ENCODE measurements at places on chromosomes 11 and 22. TPM values are rescaled to one million over a fixed set of nuclear protein-coding genes. Genes with fewer than 3 reads are reported as not detected.

- no peak for DNase-seq
These were observed 7.4 kb downstream of the OTOG start for GRCh38 chr11:17554487-17554886.

HSCB gene
- 10.4 TPM for total RNA-seq

DNA sequence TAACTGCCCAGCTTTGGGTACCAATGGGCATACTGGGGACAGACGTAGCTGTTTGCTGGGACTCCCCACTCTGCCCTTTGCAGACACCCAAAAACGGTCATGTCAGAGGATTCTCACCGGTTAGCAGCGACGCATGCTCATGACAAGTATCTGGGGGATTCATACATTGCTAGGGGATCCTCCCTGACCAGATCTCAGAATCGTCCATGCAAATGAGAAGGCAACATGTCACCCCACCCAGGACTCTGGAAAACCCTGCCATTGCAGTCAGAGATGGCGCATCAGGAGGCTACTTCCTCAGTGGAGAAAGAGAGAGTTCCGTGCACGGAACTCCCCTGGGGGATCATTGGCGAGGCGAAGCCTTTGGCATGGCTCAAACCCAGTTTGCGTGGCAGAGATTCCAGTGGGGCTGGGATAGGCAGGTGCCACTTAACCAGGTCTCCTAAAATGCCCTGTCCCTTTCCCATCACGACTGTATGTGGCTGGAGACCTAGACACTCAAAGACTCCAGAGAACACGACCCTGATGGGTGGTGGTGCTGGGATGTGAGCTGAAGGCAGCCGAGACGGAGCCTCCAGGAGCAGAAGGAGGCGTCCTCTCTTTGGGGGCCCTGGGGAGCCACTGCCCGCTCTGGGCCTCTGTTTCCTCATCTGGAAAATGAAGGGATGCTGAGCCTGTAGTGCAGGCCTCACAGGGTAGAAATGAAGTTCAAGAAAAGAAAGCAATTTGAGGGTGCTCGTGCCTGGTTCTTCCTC is 4.9 kb downstream of the RGL4 start:
- DNase-seq: no peak

CACNA1I gene
- total RNA-seq: 0.17 TPM

- DNase-seq: no peak
These were observed 82.0 kb upstream of the OR5AK2 start for GRCh38 chr11:56906683-56907148.

DNA sequence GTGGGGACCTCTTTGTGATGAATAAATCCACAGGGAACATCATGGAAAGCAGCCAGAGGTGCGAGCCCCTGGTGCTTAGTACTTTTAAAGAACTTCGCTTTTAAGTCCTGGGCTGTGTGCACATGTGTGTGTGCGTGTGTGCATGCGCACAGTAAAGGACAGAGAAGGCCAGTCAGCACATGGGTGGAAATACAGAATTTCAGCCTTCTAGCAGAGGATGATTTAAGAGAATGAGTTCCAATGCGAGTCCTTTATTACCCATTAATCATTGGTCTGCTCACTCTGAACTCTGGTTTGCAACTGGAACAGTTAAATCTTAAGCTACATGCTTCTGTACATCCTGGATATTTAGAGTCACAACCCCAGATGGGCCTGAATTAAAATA is 18.9 kb downstream of the TEAD1 start:
- DNase-seq: peak; percentile 74

- DNase-seq: no peak
These were observed 54.1 kb upstream of the ARHGAP20 start for GRCh38 chr11:110766316-110766715.

MS4A1 gene
- total RNA-seq: not detected

EWSR1 gene
- 173 TPM for total RNA-seq

- no peak for DNase-seq
These were observed at the start of gene MAPK8IP1 for GRCh38 chr11:45885274-45885920. MAPK8IP1 (plus strand) TSS chr11:45885651; CDS start chr11:45885821, 170 bp downstream.

OR6A2 gene
- total RNA-seq: 0.09 TPM

- no peak for DNase-seq
These were observed 63.0 kb downstream of the C22orf31 start for GRCh38 chr22:28998681-28999080.

DNA sequence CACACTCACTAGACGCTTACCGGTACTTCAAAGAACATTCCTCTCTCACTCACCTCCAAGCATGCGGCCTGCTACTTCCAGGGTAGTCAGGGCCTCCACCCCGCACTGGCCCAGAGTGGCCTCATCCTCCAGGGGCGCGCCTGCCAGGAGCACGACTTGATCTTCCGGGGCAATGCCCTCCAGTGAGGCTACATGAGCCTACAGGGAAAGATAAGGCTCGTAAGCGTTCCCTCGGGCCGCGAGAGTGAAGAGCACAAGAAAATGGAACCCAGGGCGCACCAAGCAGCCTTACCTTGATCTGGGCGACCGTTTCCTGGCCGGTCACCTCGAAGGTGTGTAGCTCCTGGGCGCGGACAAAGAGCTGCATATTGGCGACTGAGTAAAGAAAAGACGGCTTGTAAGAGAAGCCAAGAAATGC is 478 bp downstream of the FAU start:
- no peak for DNase-seq

DNA sequence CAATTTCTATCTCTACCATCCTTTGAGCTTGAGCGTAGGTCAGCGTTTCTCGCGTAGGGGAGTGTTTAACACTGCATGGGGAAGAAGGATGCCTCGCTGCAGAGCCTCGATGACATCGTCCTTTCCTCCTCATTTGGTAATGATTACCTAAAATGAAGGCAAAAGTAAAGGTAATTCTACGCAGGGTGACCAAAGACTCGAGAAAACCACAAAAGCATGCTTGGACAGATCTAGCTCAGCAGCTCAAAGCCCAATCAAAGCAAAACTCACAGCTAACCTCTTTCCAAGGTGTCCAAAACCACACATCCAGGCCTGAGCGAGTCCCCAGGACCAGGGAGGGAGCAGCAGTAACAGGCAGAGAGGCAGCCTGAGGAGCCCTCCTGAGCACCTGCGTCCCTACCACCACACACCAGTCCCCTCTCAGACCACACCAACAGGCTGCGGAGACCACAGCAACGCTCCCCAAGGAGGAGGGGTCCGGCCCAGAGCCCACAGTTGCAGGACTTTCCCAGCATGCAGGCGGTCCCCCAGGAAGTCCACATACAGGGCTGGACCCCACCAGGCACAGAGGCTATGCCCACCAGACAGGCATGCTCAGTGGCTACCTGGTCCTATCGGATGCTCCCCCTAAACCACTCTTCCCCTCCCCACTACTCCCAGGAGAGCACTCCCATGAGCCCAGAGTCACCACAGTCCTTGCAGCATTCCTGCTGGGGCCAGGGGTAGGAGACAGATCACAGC is 3.3 kb downstream of the BRD1 start:
- DNase-seq: no peak

GRCh38 chr11:124174001-124174583 is 9.1 kb upstream of the OR10D3 start:
- peak; percentile 64 for DNase-seq

- DNase-seq: no peak
These were observed 5.6 kb downstream of the TSG101 start for GRCh38 chr11:18521122-18521521.

DNA sequence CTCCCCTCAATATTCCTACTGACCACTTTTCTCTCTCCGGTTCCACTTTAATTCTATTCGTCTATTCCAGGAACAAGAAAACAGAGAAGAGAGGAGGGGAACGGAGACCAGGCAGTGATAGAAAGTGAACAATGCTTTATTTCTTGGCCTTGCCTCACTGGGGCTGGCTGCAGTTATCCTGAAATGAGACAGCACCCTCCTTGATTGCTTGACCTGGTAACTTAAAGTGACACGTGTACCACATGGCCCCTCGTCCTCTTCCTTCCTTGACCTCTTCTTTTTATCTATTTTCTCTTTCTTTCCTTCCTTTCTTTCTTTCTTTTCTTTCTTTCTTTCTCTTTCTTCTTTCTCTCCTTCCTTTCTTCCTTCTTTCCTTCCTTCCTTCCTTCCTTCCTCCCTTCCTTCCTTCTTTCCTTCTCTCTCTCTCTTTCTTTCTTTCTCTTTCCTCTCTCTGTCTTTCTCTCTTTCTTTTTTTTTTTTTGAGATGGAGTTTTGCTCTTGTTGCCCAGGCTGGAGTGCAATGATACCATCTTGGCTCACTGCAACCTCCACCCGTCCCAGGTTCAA is 52.8 kb upstream of the CLMP start:
- DNase-seq: no peak

GRCh38 chr11:20873054-20873453 is 203.7 kb downstream of the NELL1 start:
- no peak for DNase-seq

ISX gene
- total RNA-seq: not detected

FZD4 gene
- total RNA-seq: 4.7 TPM

DNA sequence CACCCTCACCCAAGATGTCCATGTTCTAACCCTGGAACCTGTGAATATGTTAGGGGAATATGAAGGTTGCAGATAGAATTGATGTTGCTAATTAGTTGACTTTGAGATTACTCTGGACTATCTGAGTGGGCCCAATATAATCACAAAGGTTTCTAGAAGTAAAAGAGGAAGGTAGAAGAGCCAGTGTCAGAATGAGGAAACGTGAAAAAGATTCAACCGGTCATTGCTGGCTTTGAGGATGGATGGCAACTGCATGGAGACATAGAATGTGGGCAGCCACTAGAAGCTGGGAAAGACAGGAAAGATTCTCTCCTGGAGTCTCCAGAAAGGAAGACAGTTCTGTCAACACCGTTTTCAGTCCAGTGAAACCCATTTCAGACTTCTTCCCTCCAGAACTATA is 86.6 kb downstream of the CLPB start:
- no peak for DNase-seq

GRCh38 chr11:80320765-80321164 is 879.9 kb upstream of the TENM4 start:
- no peak for DNase-seq

DNA sequence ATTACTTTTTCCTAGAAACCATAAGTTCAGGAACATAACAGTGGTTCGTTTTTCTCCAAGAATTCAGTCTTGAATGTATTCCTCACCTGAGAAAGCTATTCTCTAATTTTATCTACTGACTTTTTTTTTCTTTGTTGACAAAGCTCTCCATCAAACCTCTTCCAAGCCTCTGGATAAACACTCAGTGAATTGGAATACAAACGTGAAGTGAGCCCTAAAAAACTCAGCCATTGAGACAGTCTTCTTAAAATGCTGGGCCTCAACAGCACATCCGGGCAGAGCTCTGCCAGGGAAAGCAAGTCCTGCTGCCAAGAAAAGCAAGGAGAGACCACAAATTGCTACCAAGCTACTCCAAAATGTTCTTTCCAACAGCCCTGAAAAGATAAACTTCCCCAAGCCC is 7.7 kb upstream of the SLC1A2 start:
- peak; percentile 71 for DNase-seq

CASP12 gene
- not detected for total RNA-seq

PRG3 gene
- not detected for total RNA-seq

DNA sequence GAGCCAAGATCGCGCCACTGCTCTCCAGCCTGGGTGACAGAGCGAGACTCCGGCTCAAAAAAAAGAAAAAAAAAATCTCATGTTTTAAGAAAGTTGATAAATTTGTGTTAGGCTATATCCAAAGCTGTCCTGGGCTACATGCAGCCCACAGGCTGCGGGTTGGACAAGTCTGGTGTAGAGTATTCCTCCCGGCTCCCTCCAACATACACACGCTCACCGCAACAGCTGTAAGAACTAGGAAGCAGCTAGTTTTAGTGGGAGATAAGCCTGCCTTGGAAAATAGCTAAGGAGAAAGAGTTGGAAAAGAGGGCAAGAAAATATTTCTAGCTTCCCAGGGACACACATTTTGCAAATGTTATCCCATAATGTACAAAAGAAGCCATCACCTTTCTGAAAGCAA is 46.6 kb downstream of the CELF1 start:
- DNase-seq: no peak

- no peak for DNase-seq
These were observed 55.7 kb downstream of the ARHGAP8 start for GRCh38 chr22:44807915-44808690.

VPREB1 gene
- total RNA-seq: not detected

KIRREL3 gene
- 0.91 TPM for total RNA-seq

- DNase-seq: no peak
These were observed 73.6 kb downstream of the DSCAML1 start for GRCh38 chr11:117723277-117724024.

ASPHD2 gene
- total RNA-seq: 11.7 TPM

- peak; percentile 69 for DNase-seq
These were observed 18.7 kb upstream of the PPFIA1 start for GRCh38 chr11:70251659-70252321.

DNA sequence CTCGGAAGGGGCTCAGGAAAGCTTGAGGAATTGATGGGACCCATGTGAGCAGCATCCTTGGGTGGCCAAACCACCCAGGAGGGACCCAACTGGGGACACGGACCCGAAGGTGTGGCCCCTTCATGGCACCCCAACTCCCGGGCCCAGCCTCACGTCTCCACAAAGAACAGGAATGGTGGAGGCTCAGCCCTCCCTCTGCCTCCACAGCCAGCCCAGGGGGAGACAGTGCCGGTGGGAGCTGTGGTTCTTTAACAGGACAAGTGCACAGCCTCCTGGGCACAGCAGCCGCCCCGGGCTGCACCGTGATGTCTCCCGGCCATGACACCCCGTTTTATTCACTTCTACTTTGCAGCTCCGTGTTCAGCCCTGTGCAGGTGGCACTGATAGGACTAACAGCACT is 587.2 kb downstream of the BRD1 start:
- no peak for DNase-seq

DNA sequence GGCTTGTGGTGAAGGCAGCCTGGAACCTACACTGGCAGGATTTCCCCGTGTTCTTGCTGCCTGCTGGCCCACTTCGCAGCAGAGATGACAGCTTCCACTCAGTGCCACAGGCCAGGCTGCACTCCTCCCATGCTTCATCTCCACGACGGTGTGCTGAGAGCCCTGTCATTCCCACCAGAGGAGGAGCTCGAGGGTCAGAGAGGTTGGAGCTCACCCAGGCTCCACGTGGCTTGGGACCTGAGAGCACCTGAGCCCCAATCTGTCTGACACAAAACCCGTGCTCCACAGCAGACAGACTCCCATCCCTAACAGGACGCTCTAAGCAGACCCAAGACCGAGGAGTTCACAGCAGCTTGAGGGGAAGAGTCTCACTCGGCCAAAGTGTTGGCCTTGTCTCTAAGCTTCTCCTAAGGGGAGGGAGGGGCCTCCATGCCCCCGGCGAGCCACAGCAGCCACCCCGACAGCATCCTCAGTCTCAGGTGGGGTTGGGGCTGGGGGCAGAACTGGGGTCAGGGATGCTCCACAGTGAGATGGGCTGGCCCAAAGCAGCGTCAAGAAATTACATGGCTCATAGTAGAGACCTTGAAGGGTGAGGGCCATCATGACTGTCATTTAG is 10.7 kb downstream of the LRFN4 start:
- DNase-seq: no peak

DNA sequence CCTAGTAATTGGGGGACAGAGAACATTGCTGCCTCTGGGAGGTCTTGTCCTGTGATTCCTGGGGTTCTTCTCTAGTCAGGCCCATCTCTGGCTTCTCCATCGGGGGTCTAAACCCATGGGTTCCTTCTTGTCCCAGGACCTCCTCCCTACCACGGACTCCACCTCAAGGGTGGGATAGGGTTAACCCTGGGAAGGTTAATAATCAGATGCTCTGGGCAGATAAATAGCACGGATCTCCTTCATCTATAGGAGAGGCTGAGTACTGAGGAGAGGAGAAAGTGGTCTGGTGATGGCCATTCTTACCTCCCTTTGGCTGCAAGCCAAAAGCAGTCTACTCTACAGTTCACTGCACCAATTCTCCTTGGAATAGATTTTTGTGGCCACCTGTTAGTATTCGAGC is 10.5 kb downstream of the HEPHL1 start:
- no peak for DNase-seq

- DNase-seq: no peak
These were observed 16.2 kb upstream of the ST3GAL4 start for GRCh38 chr11:126339073-126339862.

- DNase-seq: no peak
These were observed 693.9 kb upstream of the CHORDC1 start for GRCh38 chr11:90916706-90917105.
